ENCODE measurements at places on chromosomes 16 and 17. TPM values are rescaled to one million over a fixed set of nuclear protein-coding genes. Genes with fewer than 3 reads are reported as not detected.

Gene TMC7
- total RNA-seq = 2.8 TPM

Gene TBC1D3K
- total RNA-seq = not detected

Gene EPOP
- total RNA-seq = 1.6 TPM

GRCh38 chr17:19720631-19721426 lies 4.4 kb upstream of the SLC47A2 start:
- DNase-seq = no peak

DNA sequence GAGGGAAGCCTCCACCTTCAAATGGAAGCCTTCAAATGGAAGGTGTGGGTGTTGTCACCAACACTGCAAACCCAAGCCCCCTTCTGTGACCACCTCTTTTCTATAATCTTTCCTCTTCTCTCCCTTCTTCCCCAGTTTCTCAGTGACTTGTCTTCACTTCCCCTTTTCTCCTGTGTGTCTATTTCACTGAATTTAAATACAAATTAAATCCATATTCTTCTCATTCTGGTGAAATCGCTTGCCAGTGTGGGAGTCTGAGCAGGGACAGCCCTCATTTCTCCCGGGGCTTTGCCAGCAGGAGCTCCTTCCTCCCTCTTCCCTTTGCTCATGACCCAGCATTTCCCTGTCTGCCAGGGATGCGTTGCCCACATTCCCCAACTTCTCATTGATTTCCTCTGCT lies 6.4 kb upstream of the ITGAX start:
- DNase-seq = no peak

Gene CRISPLD2
- 2.7 TPM for total RNA-seq

DNA sequence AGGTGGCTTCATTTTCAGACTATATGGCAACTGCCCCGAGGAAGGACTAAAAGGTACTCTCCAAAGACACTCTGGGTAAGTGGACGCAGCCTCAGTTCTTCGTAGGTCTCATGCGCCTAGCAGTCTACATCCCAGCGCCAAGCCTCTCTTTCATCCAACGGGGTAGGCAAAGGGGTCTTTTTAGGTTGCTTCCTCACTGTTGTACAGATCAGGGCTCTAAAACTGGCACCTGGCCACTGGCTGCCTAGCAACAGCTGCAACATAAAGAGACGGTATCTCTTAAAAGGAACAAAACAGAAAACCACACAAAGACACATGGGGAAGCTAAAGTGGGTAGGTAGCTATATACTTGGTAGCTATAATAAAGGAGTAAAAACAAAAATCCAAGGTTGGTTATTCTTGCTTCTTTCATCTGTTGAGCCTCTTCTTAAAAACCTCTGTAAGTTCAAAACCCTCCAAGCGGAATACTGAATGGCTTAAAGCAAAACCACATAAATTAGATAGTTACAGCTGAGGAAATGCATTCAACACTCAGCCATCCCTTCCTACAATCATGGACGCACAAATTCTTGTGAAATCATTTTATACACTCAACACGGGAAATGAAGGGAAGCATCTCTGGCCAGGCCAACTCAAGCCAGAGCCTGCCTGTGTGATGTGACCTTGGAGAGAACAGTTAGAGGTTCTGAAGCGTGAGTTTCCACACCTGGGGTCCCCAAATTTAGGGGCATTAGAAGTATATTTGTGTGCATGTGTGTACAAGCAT lies 22.7 kb downstream of the CYTH1 start:
- no peak for DNase-seq

DNA sequence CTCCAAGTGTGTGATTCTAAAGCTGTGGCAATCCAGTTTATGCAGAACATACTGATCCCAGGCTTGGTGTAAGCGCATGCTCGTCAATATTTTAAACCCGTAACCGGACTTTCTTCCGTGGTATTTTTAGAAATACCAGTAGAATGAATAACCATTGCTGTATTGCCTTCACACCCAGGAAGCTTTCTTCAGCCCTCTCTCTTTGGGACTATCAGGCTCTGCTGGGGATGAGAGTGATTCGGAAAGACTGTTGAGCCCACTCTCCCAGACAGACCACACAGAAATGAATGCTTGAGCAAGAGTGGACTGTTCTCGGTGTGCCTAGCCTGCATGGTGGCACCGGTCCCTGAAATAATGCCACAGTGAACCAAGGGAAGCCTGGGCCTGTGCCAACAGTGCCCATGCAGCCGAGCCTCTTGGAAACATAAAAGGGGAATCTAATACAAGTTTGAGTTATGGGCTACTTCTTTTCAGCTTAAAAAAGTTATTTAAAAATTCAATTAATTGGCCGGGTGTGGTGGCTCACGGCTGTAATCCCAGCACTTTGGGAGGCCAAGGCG lies 89.9 kb upstream of the ELAC2 start:
- no peak for DNase-seq

DNA sequence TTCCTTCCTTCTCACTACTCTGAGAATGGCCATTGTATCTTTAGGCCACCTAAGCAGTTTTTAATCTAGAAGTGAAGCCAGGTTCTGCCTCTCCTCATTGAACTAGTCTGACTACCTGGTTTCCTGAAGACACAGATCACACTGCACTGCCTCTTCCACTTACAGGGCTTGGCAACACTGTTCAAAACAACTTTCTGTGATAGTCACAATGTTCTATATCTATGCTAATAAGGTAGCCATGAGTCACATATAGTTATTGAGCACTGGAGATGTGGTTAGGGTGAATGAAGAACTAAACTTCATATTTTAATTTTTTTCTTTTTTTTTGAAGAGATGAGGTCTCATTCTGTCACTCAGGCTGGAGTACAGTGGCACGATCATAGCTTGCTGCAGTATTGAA lies 26.9 kb downstream of the RND2 start:
- DNase-seq = no peak

Gene LCAT
- 0.47 TPM for total RNA-seq

DNA sequence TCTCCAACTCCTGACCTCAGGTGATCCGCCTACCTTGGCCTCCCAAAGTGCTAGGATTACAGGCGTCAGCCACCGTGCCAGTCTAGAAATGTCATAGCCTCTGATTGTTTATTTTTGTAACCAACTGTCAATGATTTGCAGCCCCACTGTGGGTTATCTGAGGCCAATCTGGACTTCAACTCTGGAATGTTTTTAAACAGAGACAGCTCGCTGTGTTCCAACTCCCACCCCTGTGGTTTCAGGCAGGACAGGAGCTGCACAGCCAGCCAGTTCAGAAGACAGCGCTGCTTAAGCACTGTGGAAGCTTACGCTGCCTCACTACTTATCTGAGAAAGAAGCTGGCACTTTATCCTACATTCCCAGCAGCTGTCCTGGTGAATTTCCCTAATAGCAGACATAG lies 19.5 kb downstream of the MRM3 start:
- no peak for DNase-seq

Gene GGT6
- total RNA-seq = not detected

DNA sequence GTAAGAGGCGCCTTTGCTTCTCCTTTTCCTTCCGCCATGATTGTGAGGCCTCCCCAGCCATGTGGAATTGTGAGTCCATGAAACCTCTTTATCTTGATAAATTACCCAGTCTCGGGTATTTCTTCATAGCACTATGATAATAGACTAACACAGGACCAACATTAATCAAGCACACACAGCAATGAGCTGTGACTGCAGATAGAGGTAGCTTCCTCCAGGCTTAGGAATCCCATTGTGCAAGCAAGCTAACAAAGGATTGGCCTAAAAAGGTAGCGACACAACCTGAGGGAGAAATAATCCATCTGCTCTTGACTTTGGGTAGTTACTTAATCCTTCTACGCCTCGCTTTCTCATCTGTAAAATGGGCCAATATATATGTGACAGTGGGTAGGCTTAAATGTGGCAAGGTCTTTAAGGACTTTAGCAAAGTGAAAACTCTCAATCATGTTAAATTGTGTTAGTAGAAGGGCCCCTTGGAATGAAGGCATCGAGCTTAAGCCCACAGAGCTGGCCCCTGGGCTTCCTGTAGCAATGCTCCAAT lies 393.6 kb downstream of the SOX9 start:
- DNase-seq = no peak

DNA sequence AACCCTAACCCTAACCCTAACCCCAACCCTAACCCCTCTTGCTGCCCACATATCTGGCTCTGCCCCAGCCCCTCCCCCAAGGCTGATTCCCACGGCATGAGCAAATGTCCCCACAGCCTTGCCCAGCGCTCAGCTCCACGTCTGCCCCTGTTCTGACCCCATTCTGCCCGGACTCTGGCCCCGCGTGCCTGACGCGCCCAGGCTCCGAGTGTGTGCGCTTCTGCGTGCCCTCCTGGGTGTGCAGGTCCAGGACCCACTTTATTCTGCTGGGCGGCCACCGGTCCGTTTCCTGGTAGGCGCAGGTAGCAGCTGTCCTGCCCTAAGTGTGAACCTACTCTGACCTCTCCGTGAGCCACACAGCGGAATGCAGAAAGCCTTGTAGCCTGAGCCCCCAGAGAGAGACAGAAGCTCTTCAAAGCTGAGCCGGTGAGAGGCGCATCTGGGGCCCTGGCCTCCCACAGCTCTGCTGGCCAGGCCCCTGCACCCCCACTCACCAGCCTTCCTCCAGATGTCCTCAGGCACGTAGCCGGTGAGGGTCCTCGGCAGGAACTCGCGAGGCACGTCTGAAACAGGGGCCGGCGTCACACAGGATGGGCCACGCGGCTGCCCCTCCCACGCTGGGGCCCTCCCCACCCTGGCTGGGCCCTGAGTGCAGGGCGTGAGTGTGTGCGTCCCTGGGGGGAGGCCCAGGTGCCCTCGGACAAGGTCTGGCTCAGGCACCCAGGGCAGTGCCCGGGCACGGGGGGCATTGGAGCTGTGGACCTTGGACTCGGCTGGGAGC lies 14.0 kb upstream of the PABPN1L start:
- DNase-seq = no peak

Gene USP10
- total RNA-seq = 46.5 TPM

- no peak for DNase-seq
Observed at GRCh38 chr17:28404007-28404406, 2.0 kb downstream of the SLC46A1 start.

Gene HOXB8
- not detected for total RNA-seq

DNA sequence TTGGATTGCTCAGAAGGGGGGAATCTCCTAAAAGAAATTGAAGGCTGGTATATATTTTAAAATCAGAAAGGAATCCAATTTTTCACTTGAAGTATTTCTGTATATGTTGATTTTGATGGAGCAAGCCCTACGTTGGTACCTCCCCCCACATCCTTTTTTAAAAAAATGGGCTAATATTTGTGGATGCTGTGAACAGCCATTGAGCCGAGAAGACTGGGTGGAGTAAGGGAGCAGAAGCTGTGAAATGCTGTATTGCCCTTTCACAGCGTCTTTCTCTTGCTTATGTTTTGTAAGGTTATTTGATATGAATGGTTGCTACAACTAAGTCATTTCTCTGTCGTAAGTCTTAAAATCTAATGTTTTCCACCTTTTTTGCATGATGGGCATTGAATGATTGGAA lies 2.3 kb downstream of the PAFAH1B1 start:
- DNase-seq = no peak

- no peak for DNase-seq
Observed at GRCh38 chr17:32136856-32137255, 5.4 kb upstream of the RHOT1 start.

DNA sequence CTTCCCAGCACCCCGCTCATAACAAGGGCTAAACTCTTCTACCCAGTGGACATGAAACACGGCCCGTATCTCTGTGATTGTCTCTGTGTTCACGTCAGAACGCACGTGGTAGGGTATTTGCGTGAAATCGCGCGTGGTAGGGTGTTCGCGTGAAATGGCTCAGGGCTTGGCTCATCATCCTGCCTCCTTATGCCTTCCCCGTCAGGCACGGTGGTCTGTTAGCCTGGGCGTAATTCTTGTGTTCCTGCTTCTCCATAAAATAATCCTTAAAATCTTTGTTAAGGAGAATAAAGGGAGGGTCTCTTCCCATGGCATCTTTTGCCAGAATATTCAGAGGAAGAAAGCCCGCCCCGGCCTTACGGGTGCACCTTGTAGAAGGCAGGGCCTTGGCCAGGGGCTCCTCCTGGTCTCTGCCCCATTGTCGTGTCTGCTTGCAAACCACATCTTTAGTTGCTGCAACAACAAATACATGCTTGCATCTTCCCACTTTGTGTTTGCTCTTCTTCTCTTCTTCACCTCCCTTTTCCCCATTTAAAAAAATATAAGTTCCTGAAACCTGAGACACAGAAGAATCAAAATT lies 116.7 kb upstream of the CHMP6 start:
- no peak for DNase-seq

DNA sequence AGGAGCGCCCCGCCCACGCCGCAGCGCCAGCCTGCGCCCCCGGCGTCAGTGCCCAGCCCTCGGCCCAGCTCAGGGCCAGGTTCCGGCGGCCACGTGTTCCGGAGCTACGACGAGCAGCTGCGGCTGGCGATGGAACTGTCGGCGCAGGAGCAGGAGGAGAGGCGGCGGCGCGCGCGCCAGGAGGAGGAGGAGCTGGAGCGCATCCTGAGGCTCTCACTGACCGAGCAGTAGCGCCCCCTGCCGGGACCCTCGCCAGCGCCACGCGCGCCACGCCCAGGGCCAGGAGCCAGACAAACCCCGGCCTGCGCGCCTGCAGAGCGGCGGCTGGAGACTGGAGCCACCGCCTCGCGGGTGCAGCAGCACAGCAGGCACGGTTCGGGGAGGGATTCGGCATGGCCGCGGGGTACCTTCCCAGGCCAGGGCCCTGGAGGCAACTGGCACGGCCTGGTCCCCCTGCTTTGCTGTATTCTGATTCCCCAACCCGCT lies 9.3 kb downstream of the CORO6 start:
- peak; percentile 81 for DNase-seq

DNA sequence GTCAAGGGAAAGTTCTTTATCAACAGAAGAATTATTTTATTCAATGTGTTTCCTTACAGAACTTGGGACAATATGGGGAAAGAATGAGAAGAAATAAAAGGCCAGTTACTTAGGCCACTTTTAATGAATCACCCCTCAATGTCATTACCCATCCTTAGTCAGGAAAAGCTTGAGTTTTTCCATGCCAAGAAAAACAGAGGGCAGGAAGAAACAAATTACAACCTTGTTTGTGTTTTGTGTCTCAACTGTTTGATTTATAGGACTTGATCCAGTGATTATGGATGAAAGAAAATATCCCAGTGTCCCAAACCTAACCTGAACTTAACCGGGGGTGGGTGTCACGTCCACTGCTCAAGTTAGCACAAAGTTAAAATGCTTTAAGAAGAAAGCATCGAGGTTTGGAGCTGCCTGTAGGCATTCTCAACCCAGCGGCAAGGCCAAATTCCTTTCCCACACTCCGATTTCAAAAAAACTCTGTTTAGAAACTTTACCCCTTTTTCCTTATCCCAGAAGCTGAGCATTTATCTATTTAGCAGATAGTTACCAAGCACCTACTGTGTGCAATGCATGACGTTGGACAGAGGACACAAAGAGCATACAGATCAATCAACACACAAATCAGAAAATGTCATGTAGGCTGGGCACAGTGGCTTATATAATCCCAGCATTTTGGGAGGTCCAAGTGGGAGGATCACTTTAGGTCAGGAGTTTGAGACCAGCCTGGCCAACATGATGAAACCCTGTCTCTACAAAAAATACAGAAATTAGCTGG lies 14.0 kb upstream of the CYB5B start:
- DNase-seq = no peak
